Peyer's patch (tissue), 4 donors: ENCODE measurements at places on chromosomes 2 and 18. TPM values are rescaled to one million over a fixed set of nuclear protein-coding genes. Genes with fewer than 3 reads are reported as not detected.
A peak's percentile ranks its signal among the peaks of the same experiment; 100 is the strongest.

DNA sequence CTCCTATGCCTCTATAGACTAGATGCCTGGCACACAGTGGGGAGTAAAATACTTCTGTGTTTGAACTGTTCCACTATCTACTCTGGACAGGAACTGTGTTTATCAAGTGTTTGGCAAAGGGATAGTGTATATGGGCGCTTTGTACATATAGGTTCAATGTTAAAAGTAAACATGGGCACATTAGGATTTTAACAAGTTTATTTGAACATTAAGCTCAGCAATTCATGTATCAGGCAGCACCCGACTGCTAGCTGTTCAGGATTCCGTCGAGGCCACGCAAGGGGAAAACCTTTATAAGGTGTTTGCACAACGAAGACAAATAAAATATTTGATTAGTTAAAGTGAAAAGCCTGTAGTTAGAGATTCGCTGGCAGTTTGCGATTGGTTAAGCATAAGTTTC is 43.4 kb upstream of the ROCK2 start:
- no peaks in the 10 kb centered on the region for H3K36me3 ChIP-seq
- peak overlapping the region; percentile 74 for H3K27ac ChIP-seq
- peak; percentile 30 for DNase-seq
- no peaks in the 10 kb centered on the region for H3K4me1 ChIP-seq
- H3K4me3 ChIP-seq: no peak overlapping the region

GRCh38 chr2:178394859-178395258 is 56.1 kb downstream of the PRKRA start:
- no peaks in the 10 kb centered on the region for H3K36me3 ChIP-seq
- no peaks in the 10 kb centered on the region for H3K4me1 ChIP-seq
- no peak overlapping the region for H3K4me3 ChIP-seq

The TUBA4B gene
- not detected for total RNA-seq

- no peaks in the 10 kb centered on the region for H3K4me1 ChIP-seq
- DNase-seq: no peak
- H3K4me3 ChIP-seq: no peak overlapping the region
Measured at GRCh38 chr2:184633726-184634125, 35.4 kb downstream of the ZNF804A start.

- H3K27me3 ChIP-seq: no peaks in the 10 kb centered on the region
- no peak overlapping the region for H3K4me3 ChIP-seq
- DNase-seq: no peak
- H3K4me1 ChIP-seq: no peaks in the 10 kb centered on the region
- H3K27ac ChIP-seq: no peak overlapping the region
Measured at GRCh38 chr2:235630718-235631296, 137.0 kb downstream of the AGAP1 start.

The ABCG5 gene
- 9.3 TPM for total RNA-seq

The MALL gene
- 814 TPM for total RNA-seq

DNA sequence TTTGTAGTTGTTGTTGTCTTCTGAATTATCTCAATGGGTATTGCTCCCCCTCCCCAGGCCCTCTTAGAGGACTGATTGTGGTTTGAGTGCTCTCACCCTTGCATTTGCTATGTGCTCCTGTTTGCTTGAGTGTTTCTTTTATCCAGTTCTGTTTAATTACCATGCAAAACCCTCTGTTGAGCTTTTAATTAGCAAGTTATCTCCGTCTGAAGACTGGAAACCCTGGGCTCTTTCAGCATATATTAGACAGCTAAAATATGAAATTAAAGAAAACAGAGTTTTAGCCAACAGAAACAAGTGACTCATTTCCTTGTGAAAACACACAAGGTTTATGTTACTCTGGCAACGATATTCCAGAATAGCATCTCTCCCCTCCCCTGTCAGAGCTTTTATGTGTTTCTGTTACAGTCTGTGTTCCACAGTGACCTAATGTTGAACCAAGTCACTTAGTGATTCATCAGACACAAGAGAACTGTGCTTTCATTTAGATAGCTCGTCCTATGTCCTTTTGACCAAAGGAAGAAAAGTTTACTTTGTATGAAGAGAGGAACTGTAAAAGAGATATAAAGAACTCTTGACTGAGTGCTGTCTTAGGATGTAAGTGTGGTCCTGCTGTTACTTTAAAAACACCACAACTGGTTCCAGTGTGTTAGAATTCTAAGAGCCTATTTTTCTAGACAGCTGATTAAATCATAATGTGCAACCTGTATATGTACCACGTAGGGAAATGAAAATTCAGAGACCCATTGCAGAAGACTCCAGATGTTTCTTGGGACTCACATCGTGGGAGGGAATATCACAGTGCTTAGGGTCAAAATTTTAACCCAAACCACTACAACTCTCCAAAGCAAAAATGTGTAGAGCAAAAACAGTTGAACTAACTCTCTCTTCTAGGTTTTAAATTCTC is 172.8 kb upstream of the RBMS1 start:
- no peaks in the 10 kb centered on the region for H3K4me1 ChIP-seq
- no peaks in the 10 kb centered on the region for H3K36me3 ChIP-seq
- no peaks in the 10 kb centered on the region for H3K27me3 ChIP-seq
- no peak overlapping the region for H3K4me3 ChIP-seq

The RAB12 gene
- 32.4 TPM for total RNA-seq

- no peaks in the 10 kb centered on the region for H3K27me3 ChIP-seq
- no peak for DNase-seq
- H3K27ac ChIP-seq: no peak overlapping the region
- H3K36me3 ChIP-seq: no peaks in the 10 kb centered on the region
Measured at GRCh38 chr2:159774370-159774990, 23.5 kb downstream of the CD302 start.

The REG3A gene
- 834 TPM for total RNA-seq

The SH3RF3 gene
- total RNA-seq: 1.1 TPM

The CHN1 gene
- 60.2 TPM for total RNA-seq

DNA sequence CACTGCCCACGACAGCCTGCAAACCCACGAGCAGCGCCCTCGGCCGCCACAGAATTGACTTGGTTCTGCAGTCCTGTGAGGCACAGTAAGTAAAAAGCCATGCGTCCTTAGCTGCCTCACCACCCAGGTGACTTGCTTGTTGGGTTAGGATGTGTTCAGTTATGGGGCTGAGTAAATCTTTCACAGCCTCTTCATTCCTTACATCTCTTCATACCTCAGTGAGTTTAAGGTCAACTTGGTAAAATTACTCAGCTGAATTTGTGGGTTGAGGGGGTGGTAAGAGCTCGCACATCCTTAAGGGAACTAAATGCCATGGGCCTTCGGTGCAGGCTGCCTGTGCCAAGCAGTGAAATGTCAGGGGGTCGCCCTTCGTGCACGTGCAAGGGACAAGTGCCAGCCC is 165.2 kb upstream of the ALKAL2 start:
- no peak for DNase-seq
- H3K4me1 ChIP-seq: no peaks in the 10 kb centered on the region
- no peak overlapping the region for H3K4me3 ChIP-seq

- H3K36me3 ChIP-seq: no peaks in the 10 kb centered on the region
- no peaks in the 10 kb centered on the region for H3K4me1 ChIP-seq
- H3K4me3 ChIP-seq: no peak overlapping the region
- H3K27me3 ChIP-seq: no peaks in the 10 kb centered on the region
- H3K27ac ChIP-seq: no peak overlapping the region
Measured at GRCh38 chr2:105671156-105671555, 73.6 kb upstream of the NCK2 start.

The PDCL3 gene
- 5.0 TPM for total RNA-seq

DNA sequence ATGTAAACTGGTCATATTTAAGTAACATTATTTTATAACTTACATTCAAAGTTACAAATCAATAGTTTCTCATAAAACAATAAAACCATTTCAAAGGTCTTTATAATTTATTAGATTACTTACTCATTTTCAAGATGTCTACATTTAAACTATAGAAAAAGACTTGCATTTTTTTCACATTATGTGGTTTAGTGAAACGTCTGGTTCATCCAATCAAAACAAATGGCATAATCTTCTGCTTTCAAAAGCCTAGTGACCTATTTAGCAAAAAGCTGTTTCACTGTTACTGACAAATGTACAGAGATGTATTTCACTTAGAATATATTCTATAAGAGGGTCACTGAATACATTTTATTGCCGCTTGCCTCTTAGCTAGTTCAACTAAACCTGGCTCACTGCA is 49.3 kb upstream of the MCM6 start:
- no peaks in the 10 kb centered on the region for H3K27me3 ChIP-seq
- no peaks in the 10 kb centered on the region for H3K36me3 ChIP-seq
- H3K27ac ChIP-seq: no peak overlapping the region
- no peak for DNase-seq

GRCh38 chr2:225468131-225468530 is 68.6 kb downstream of the NYAP2 start:
- no peaks in the 10 kb centered on the region for H3K4me1 ChIP-seq
- no peaks in the 10 kb centered on the region for H3K36me3 ChIP-seq

The BCL2L11 gene
- total RNA-seq: 54.5 TPM

DNA sequence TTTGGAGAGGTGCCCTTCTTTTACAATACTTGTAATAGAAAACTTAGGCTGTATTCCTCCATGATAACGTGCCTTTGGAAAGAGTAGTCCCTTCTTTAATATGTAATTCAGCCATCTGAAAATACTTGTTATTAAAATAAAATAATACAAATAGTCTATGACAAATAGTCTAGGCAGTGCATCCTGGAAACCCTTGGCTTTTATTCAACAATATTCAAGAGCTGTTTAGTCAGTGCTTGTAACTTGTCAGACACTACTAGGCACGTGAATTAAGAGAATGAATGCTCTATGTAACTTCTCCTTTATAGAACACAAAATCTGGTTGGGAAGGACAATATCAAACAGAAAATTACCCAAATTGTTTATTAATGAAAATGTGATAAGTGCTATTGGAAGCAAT is 388.2 kb downstream of the MTX2 start:
- no peak for DNase-seq
- H3K27ac ChIP-seq: no peak overlapping the region
- H3K27me3 ChIP-seq: no peaks in the 10 kb centered on the region
- H3K4me1 ChIP-seq: no peaks in the 10 kb centered on the region
- H3K4me3 ChIP-seq: no peak overlapping the region
- no peaks in the 10 kb centered on the region for H3K36me3 ChIP-seq

The IL18RAP gene
- 4.2 TPM for total RNA-seq

DNA sequence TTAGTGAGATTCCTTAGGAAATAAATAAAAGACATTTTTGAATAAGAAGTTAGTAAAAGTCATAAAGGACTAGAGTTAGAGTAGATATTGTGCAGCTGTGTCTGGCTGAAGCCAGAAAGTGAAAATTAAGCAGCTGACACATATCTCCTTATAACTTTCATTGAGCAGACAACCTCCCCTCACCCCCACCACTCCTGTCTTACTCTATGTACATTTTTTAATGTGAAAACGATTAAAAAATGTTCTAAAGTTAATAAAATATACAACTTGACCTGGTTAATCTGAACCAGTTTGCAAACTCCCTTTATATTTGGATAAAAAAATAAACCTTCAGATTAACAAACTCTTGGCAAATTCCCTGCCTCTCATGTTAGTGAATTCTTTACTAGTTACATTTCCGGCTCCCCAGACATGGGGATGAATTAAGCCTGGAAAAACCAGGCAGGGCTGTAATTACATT is 462.8 kb downstream of the MEIS1 start:
- DNase-seq: no peak
- H3K27me3 ChIP-seq: no peaks in the 10 kb centered on the region
- no peaks in the 10 kb centered on the region for H3K36me3 ChIP-seq
- H3K4me3 ChIP-seq: no peak overlapping the region
- no peak overlapping the region for H3K27ac ChIP-seq

- no peaks in the 10 kb centered on the region for H3K36me3 ChIP-seq
- peak; percentile 87 for DNase-seq
- peak within 1 kb of the TSS; percentile 84 for H3K27ac ChIP-seq
- H3K27me3 ChIP-seq: no peaks in the 10 kb centered on the region
Measured at GRCh38 chr2:143128681-143129580, at the start of gene ARHGAP15. ARHGAP15 (plus strand) TSS chr2:143129419.

DNA sequence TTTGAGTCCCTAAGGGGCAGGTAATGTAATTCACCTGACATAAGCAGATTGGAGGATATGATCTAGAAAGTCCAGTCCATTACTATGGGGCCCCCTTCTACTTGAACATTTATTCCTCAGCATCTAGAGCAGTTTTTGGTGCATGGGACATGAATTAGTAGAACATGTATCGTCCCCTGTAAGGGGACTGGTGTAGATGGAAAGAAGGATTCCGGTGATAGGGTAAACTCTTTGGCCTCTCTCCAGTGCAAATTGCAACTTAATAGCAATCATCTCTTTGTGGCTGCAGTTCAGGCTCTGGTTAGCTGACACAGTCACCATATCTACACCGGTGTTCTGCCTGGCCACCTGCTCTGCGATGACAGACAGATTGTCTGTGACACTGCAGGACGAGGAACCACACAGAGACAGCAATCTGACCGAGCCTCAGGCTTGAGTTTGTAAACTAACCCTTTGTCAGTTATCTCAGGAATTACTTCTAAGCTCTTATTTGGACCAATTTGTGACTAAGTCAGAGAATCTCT is 6.4 kb upstream of the SLC8A1 start:
- no peak overlapping the region for H3K4me3 ChIP-seq
- no peaks in the 10 kb centered on the region for H3K4me1 ChIP-seq
- no peak overlapping the region for H3K27ac ChIP-seq
- no peaks in the 10 kb centered on the region for H3K27me3 ChIP-seq
- DNase-seq: no peak

The IL36G gene
- total RNA-seq: not detected

GRCh38 chr2:202031246-202031951 is 2.3 kb upstream of the FZD7 start:
- H3K27ac ChIP-seq: no peak overlapping the region
- no peaks in the 10 kb centered on the region for H3K36me3 ChIP-seq
- H3K4me1 ChIP-seq: peaks cover 12% of the 10 kb centered on the region
- no peak for DNase-seq

The CFAP65 gene
- not detected for total RNA-seq

DNA sequence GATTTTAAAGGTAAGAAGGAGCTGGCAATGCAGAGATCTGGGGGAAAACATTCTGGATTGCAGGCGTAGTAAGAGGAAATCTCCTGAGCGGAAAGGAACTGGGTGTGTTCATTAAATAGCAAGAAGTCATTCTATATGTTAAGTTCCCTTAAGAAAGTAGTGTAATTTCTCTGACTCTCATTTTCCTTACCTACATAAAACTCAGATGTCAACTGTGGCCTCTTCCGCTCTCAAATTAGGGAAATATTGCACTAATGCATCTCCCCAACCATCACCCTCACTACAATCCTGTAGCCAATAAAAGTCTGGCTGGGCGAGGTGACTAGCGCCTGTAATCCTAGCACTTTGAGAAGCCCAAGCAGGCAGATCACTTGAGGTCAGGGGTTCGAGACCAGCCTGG is 89.0 kb upstream of the CDC42EP3 start:
- DNase-seq: no peak
- H3K4me1 ChIP-seq: no peaks in the 10 kb centered on the region
- no peak overlapping the region for H3K27ac ChIP-seq
- H3K27me3 ChIP-seq: no peaks in the 10 kb centered on the region
- no peaks in the 10 kb centered on the region for H3K36me3 ChIP-seq

The APLF gene
- total RNA-seq: 2.7 TPM
